ENCODE measurements at places on chromosomes 6 and 20. TPM values are rescaled to one million over a fixed set of nuclear protein-coding genes. Genes with fewer than 3 reads are reported as not detected.

TMEM217 gene
- total RNA-seq: 1.00 TPM

CTCFL gene
- not detected for total RNA-seq

LHFPL5 gene
- not detected for total RNA-seq

ABHD16B gene
- total RNA-seq: not detected

MPC1 gene
- 30.1 TPM for total RNA-seq

B3GALT4 gene
- total RNA-seq: 19.0 TPM

ZC3H12D gene
- 4.7 TPM for total RNA-seq

RRAGD gene
- 12.7 TPM for total RNA-seq

RIPPLY2 gene
- total RNA-seq: not detected

SUMO4 gene
- 1.7 TPM for total RNA-seq

DNA sequence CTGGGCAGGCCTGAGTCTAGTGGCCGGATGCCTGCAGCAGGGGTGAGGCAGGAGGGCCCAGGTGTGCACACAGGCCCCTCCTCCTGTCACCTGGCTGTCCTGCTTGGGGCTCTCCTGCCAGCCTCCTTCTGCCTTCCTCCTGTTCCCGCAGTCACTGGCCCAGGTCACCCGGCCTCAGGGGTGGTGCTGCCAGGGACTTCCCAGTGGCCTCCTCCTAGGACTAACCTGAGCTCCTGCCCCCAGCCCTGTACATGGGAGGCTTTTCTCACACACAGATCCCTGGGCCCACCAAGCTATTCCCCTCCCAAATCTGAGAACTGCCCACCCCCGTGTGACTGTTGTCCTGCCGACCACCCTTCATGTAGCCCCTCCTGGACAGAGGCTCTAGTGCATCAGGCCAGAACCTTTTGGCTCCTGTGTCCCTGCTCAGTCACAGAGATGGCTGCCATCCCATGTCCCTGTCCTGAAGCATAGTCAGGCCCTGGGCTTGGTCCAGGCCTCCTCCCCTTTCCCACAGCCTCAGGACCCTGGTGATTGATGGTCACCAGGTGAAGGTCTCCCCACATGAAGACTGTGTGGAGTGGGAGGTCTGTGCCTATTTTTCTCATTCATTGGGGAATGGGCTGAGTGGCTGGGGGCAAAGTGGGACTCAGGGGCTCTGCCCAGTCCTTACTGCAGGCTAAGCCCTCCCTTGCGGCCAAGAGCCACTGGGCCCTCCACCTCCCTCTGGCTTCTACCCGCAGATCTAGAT lies 1.1 kb upstream of the ULBP1 start:
- no peak overlapping the region for H3K4me3 ChIP-seq
- no peak for DNase-seq
- H3K4me1 ChIP-seq: no peaks in the 10 kb centered on the region
- H3K27me3 ChIP-seq: peaks cover 85% of the 10 kb centered on the region

GRCh38 chr6:138857775-138858174 lies 61.9 kb downstream of the ECT2L start:
- H3K27ac ChIP-seq: no peak overlapping the region
- no peaks in the 10 kb centered on the region for H3K4me1 ChIP-seq
- H3K27me3 ChIP-seq: no peaks in the 10 kb centered on the region
- H3K4me3 ChIP-seq: no peak overlapping the region
- H3K36me3 ChIP-seq: no peaks in the 10 kb centered on the region

DNA sequence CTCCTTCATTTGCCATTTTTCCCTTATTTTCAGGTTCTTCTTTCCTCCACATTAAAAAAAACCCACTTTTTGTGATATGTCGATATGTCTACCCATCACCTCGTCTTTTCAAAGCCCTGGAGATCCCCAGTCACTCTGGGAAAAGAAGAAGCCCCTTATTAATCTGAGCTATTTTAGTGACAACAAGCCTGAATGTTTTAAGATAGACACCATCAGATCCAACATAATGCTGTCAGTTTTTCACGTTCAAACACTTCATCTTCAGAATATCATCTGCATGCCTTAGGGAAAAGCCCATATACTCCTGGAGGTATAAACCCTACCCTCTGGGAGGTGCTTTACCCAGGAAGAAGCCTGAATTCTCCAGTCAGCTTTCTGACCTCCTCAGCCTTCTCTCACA lies 464.0 kb upstream of the CDH4 start:
- H3K4me3 ChIP-seq: no peak overlapping the region
- no peaks in the 10 kb centered on the region for H3K27me3 ChIP-seq
- no peaks in the 10 kb centered on the region for H3K4me1 ChIP-seq
- DNase-seq: no peak

GRCh38 chr20:32179515-32179914 lies 28.0 kb downstream of the PLAGL2 start:
- no peaks in the 10 kb centered on the region for H3K36me3 ChIP-seq
- no peak for DNase-seq
- H3K27ac ChIP-seq: no peak overlapping the region
- no peaks in the 10 kb centered on the region for H3K27me3 ChIP-seq
- H3K4me3 ChIP-seq: no peak overlapping the region

GRCh38 chr6:25054469-25054868 lies 118.7 kb upstream of the RIPOR2 start:
- no peak overlapping the region for H3K27ac ChIP-seq
- no peaks in the 10 kb centered on the region for H3K27me3 ChIP-seq
- no peaks in the 10 kb centered on the region for H3K4me1 ChIP-seq
- no peak overlapping the region for H3K4me3 ChIP-seq
- no peak for DNase-seq

DNA sequence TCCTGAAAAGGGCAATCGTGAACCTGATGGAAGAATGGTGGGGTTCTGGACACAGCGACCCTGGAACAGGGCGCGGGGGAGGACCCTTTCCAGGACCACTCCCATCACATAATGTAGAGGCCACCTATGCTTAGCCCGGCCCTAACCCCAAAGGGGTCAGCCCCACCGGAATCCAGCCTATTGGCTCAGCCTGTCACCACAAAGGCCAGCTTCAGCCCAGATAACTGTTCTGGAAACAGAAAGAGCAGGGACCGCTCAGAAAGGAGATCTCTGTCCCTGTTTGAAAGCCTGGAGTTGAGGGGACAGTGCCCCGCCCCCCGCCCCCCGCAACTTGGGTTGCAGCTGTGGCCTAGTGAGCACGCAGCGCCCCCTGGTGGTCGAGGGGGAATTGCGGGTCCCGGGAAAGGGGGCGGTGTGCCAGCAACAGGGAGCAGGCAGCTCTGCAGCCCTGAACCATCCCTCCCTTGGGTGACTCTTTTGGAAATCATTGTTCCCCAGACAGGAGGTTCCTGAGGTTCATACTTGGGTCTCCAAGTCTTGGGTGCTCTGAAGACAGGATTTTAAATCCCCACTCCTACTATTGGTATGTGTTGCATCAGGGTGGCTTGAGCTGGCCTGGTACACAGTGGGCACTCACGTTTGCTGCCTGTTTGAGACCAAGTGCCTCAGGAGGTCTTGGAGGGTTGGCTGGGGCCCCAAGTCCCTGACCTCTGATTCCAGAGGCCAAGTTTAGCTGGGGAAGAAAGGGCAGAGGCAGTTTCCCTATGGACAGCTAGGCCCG lies 1.5 kb downstream of the SIGLEC1 start:
- peak; percentile 69 for DNase-seq
- no peaks in the 10 kb centered on the region for H3K4me1 ChIP-seq
- no peak overlapping the region for H3K4me3 ChIP-seq
- H3K27me3 ChIP-seq: no peaks in the 10 kb centered on the region
- peak overlapping the region; percentile 37 for H3K27ac ChIP-seq
- no peaks in the 10 kb centered on the region for H3K36me3 ChIP-seq

DNA sequence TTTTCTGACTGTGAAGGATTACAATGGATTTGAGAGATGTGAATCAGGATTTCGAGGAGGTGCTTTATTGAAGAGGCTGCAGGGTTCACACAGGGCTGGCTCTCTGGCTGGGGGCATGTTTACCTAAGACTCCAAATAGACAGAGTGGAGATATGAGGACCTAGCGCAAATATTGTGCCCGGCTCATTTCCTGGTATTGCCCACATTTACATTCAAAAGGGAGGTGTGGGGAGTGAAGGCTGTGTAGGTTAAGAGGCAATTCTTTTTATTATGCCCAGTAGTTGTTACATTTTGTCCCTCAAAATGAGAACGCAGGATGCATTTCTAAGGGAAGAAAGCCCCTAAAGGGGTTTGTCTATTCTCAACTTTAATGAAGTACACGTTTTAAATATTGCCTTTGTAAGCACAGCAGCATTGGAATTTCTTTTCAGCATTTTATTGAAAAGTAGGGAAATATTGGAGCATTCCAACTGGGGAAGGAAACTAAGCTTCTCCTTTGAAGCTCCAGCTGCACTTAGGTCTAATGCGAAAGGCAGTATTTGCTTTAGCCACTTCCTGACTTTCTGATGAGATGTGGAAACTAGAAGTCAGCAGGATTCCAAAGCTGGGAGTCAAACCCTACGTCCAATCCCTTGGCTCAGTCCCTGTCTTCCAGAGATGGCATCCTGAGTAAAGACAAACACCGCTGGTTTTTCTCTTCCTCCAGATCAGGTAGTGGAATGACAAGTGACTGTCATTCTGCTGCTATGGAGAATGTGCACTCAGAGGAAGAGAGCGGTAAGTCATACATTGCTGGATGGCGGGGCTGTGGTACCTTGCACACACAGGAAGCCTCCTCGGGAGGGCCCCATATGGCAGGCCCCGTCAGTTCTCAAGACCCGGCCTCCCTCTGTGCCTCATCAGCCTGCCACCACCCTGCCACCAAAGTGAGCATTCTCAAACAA lies 70.7 kb downstream of the MYB start:
- DNase-seq: no peak
- no peaks in the 10 kb centered on the region for H3K36me3 ChIP-seq
- H3K4me1 ChIP-seq: no peaks in the 10 kb centered on the region
- H3K27me3 ChIP-seq: no peaks in the 10 kb centered on the region

DNA sequence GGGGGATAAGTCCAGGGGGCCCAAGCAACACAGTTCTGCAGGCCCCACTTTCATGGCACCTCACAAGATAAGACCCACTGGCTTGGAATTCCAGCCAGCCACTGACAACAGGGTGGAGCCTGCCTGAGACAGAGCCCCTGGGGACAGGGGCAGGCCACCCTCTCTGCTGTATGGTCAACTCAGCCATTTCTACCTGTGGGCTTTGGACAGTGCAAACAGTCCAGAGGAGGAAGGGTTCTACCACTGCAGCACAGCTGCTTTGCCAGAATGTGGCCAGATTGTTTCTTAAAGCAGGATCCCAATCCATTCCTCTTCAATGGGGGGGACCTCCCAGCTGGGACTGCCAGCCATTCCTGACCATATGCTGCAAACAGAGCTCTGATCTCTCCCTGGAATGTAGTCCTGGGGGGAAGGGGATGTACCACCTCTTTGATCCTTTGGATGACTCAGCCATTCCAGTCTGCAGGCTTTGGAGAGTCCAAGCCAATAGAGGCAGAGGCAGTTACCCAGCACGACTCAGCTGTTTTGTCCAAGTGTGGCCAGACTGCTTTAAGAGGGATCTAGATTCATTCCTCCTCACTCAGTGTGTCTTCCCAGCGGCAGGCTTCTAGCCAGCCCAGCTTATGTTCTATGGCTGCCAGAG lies 842.2 kb downstream of the EPHA7 start:
- no peaks in the 10 kb centered on the region for H3K27me3 ChIP-seq
- no peaks in the 10 kb centered on the region for H3K36me3 ChIP-seq
- H3K27ac ChIP-seq: no peak overlapping the region
- DNase-seq: no peak
- H3K4me1 ChIP-seq: no peaks in the 10 kb centered on the region

DNA sequence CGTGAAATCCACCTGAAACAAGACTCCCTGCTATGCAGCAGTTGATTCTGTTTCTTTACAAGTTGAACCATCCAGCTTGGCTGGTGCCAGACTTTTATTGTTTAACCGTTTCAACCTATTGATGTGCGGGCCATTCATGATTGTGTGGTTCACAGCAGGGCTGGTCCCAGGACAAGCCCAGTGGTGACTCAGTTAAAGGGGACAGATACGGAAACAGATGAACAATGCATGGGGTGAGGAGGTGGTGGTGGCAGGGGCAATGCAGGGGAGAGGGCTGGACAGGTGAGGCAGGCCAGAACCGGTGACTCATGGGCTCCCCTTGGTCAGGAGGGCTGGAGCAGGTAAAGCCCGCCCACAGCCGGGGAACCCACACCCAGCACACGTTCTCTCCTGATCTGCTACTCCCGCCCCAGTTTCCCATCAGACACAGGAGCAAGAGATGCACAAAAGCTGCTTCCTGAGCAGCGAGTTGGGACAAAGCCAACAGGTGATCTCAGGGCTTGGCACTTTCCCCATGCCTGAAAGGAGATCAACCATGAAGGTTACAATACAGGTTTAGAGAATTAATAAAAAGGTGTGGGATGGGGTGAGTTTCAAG lies 232.2 kb downstream of the LY86 start:
- H3K27me3 ChIP-seq: no peaks in the 10 kb centered on the region
- no peaks in the 10 kb centered on the region for H3K4me1 ChIP-seq
- no peak overlapping the region for H3K4me3 ChIP-seq
- DNase-seq: peak; percentile 37
- H3K27ac ChIP-seq: no peak overlapping the region

- no peak overlapping the region for H3K27ac ChIP-seq
- no peaks in the 10 kb centered on the region for H3K4me1 ChIP-seq
- no peaks in the 10 kb centered on the region for H3K27me3 ChIP-seq
- H3K4me3 ChIP-seq: no peak overlapping the region
- DNase-seq: no peak
Measured at GRCh38 chr6:6581054-6581453, 7.5 kb upstream of the LY86 start.

GRCh38 chr6:80105972-80106417 lies 476 bp upstream of the BCKDHB start:
- H3K36me3 ChIP-seq: no peaks in the 10 kb centered on the region
- no peak for DNase-seq
- peaks cover 3% of the 10 kb centered on the region for H3K4me1 ChIP-seq
- no peak overlapping the region for H3K4me3 ChIP-seq
- H3K27me3 ChIP-seq: no peaks in the 10 kb centered on the region
- H3K27ac ChIP-seq: peak overlapping the region; percentile 82

- DNase-seq: no peak
- peaks cover 6% of the 10 kb centered on the region for H3K27me3 ChIP-seq
- no peaks in the 10 kb centered on the region for H3K36me3 ChIP-seq
- H3K27ac ChIP-seq: no peak overlapping the region
- H3K4me1 ChIP-seq: peaks cover 7% of the 10 kb centered on the region
- no peak overlapping the region for H3K4me3 ChIP-seq
Measured at GRCh38 chr6:31578184-31579118, 3.1 kb downstream of the TNF start.

DNA sequence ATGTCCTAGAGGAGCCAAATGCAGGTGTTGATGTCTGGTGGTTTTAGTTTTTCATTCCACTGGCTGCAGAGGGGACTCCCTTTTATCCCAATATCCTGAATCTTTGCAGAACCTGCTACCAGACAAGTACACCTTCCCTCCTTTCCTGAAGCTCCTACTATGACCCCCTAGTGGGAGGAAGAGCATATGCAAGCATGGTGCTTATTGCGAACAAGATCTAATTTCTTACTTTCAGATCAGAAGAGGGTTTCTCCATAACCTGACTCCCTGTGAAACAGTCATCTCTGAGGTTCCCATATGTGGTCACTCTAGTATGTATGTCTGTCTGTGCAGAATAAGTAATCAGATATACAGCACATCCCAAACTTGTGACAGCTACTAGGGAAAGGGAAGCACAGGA lies 277.2 kb downstream of the ARHGAP18 start:
- no peaks in the 10 kb centered on the region for H3K27me3 ChIP-seq
- DNase-seq: no peak
- H3K27ac ChIP-seq: no peak overlapping the region

GRCh38 chr20:57257701-57258453 lies 8.6 kb downstream of the BMP7 start:
- H3K4me1 ChIP-seq: no peaks in the 10 kb centered on the region
- H3K4me3 ChIP-seq: no peak overlapping the region
- DNase-seq: peak; percentile 49
- no peaks in the 10 kb centered on the region for H3K27me3 ChIP-seq
- H3K27ac ChIP-seq: no peak overlapping the region

GRCh38 chr20:41524980-41525613 lies 93.1 kb downstream of the CHD6 start:
- DNase-seq: no peak
- no peaks in the 10 kb centered on the region for H3K4me1 ChIP-seq
- H3K36me3 ChIP-seq: peaks cover 3% of the 10 kb centered on the region
- no peaks in the 10 kb centered on the region for H3K27me3 ChIP-seq
- H3K27ac ChIP-seq: no peak overlapping the region
- H3K4me3 ChIP-seq: no peak overlapping the region
